ENCODE measurements at places on chromosomes 11 and 22. TPM values are rescaled to one million over a fixed set of nuclear protein-coding genes. Genes with fewer than 3 reads are reported as not detected.
A peak's percentile ranks its signal among the peaks of the same experiment; 100 is the strongest.

- no peak for DNase-seq
Measured at GRCh38 chr22:50526834-50527801, 1.7 kb upstream of the SCO2 start.

DNA sequence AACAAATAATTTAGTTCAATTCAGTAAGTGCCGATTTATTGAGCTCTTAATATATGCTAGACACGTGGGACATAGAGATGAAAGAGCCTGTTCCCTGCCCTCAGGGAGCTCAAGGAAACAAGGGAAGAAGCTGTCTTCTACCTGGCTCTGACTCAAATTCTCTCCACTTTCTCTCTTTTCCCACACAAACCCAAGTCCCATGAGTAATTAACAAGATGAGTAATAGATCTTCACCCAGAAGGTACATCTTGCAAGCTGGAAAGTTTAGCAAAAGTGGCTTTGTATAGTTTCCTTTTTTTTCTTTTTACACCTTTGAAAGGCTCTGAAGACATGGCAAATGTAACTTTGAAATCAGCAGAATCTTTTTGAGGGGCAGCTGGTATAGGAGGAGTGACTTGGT, 48.2 kb upstream of the CHST1 start:
- DNase-seq = no peak

GRCh38 chr22:45310977-45311531, 1.3 kb downstream of the FAM118A start:
- no peak for DNase-seq

GRCh38 chr11:105149477-105149876, 9.9 kb upstream of the CARD18 start:
- no peak for DNase-seq

GRCh38 chr11:64826578-64827450, 16.5 kb upstream of the MEN1 start:
- no peak for DNase-seq

- no peak for DNase-seq
Measured at GRCh38 chr11:116366980-116367645, 405.7 kb downstream of the BUD13 start.

DNA sequence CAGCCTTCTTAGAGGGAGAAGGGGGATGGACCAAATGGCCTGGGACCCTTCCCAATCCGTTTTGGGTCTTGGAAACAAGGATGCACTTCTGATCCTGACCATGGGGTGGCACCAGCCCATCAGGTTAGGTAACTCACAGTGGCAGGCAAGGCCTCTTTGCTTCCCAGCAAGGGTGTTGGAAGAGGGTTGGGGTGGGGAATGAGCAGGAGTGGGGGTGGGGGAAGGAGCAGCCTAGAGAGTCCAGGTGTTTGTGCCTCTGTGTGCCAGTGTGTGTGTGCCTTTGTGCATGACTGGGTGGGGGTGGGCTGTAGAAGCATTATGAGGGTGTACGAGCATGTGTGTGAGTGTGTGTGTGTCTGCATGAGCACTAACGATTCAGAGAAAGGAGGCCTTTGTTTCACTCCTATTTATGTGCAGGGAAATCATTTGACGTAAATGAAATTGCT, 213.1 kb downstream of the INSC start:
- peak; percentile 61 for DNase-seq

GRCh38 chr11:58027341-58027740, 3.4 kb upstream of the OR6Q1 start:
- DNase-seq = no peak

The ART1 gene
- total RNA-seq = not detected

The SOX6 gene
- 37.9 TPM for total RNA-seq

Measured in dorsolateral prefrontal cortex (tissue), 122 donors.